D721Med (cell line): ENCODE measurements at places on chromosomes 13 and 19.

- no peak for DNase-seq
Measured at GRCh38 chr19:12796146-12797071, 5.1 kb downstream of the JUNB start.

DNA sequence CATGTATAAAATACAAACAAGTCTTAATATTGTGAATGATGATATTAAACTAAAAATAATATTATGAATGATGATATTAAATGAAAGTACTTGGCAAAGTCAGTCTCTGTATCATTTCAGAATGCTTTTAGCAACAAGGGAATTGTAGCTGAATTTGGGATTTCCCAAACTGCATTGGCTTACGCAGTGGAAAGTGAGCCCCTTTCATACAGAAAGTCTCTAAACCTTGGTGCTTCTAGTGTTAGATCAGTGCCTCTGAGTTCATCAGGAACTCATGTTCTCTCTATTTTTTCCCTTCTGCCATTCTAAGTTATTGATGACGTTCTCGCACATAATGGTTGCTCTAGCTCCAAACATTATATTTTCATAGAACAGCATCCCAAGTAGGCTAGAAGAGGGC lies 300.0 kb downstream of the ITGBL1 start:
- DNase-seq: no peak

DNA sequence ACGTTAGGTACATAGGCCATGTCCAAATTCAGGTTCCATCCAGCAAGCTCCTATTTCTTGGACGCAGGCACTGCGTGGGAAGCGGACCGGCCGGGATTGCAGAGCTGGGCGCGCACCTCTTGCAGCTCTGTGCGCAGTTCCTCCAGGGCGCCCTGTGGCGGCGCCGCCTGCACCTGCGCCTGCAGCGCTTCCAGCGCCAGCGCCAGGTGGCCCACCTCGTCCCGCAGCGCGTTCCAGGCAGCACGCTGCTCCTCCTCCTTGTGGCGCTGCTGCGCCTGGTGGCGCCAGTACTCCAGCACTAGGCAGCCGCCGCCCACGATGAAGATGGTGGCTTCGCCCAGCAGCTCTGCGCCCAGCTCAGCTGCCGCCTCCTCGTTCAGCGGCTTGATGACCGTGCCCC lies 31.1 kb downstream of the OPA3 start:
- no peak for DNase-seq

GRCh38 chr13:66665991-66666390 lies 564.1 kb downstream of the PCDH9 start:
- DNase-seq: no peak

DNA sequence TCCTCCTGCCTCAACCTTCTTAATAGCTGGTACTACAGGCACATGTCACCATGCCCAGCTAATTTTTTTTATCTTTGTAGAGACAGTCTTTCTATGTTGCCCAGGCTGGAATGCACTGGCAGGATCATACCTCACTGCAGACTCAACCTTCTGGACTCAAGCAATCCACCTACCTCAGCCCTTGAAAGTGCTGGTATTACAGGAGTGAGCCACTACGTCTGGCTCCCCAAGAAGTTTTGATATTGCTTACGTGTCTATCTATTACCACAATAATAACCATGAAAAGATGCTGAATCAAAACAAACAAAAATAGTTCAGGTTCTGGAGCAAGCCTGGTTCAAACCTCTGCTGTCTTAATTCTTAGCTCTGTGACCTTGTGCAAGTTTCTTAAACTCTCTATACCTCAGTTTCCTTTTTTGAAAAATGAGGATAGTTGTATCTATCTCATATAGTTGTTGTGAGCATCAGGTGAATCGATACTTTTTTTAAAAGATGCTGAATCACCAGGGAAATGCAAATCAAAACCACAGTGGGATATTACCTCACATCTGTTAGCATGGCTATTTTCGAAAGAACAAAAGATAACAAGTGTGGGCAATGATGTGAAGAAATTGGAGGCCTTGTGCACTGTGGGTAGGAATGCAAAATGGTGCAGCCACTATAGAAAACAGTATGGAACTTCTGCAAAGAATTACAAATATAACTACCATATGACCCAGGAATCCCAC lies 19.0 kb upstream of the LEUTX start:
- DNase-seq: no peak

DNA sequence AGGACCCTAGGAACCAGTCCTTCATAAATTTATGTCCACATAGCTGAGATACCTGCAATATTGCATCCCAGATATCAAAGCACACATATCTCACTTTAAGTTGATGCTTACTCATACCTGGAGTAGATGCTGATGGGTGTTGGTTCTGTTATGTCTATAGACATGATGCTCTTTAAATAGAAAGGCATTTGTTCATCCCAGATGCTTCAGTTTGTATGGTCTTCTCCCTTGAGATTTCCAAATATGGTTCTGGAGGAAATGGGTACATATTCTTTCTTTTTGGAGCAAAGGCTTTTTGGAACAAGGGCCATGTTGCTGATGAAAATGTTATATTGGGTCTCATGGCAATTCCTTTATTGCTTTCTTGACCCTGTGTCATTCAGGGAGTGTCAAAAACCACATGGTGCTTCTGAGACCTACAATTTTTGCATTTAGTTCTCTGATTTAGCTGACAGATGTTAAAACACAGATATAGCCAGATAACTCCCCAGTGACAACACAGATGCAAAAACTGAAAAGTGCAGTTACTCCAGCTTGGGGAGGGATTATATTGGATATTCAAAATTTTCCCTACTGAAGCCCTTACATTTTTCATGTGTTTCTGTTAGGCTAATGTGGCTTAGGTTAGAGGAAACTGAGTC lies 211.4 kb downstream of the KCNRG start:
- DNase-seq: no peak

DNA sequence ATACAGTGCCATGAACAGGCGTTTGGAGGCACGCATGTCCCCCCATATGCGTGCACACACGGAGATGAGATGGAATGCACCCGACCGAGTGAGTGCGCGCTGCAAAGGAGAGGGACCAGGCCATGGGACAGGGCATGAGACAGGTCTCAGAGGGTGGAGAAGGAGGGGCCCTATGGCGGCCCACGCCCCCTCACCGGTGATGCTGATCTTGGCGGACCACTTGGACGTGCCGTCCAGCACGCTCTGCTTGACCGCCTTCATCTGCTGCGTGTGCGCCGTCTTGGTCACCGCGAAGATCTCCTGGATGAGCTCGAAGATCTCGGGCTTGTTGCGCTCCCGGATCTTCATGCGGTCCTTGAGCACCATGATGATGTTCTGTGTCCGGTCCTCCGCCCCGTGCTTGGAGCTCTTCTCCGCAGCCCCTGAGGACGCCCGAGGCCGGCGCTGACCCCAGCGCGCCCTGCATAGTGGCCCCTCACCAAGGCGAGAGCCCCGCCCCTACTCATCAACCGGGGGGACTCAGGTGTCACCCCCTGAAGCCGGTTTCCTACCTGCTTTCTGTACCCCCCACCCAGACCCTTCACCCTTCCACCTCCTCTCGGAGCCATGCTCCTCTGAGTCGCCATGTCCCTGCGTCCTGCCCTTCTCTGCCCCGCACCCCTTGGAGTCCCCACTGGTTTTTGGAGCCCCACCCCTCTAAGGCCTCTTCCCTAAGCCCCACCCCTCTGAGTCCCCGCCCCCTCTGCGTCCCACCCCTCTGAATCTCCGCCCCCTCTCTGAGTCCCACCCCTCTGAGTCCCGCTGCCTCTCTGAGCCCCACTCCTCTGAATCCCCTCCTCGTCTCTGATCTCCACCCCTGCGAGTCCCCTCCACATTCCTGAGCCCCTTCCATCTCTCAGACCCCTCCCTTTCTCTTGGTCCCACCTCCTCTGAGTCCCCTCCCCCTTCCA lies 40.8 kb downstream of the UNC13A start:
- DNase-seq: no peak

GRCh38 chr19:30651691-30652090 lies 279.5 kb downstream of the ZNF536 start:
- DNase-seq: no peak

GRCh38 chr19:15231271-15231670 lies 977 bp downstream of the EPHX3 start:
- DNase-seq: no peak

DNA sequence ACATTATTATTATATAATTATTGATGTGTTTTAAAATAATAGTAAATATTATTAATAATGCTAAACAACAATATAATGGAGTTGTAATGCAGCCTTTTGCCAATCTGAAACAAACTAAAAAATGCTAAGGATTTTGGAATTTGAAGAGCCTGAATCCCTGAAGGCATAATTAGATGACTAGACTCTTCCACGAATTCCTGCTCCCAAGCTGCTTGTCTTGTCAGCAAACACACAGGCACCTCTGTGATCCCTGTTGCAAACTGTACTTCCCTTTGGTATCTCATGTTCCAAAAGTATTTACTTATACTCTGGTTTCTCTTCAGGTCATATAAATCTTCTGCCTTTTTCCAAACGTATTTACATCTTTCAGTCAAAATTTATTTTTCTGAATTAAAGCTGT lies 1862.4 kb downstream of the OLFM4 start:
- no peak for DNase-seq

GRCh38 chr13:99352351-99353245 lies 45.4 kb upstream of the GPR183 start:
- no peak for DNase-seq

DNA sequence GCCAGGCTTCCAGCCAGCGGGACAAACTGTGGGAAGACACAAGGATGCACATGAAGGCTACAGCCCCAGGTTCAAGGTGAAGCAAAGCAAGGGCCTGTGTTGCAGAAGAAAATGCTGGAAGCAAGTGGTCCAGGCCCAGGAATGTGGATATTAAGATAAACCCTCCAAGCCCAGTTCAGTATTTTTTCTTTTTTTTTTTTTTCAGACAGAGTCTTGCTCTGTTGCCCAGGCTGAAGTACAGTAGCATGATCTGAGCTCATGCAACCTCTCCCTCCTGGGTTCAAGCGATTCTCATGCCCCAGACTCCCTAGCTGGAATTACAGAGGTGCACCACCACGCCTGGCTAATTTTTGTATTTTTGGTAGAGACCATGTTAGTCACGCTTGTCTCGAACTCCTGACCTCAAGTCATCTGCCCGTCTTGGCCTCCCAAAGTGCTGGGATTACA lies 4.4 kb downstream of the PRDX2 start:
- no peak for DNase-seq

GRCh38 chr13:67916650-67917049 lies 686.5 kb upstream of the PCDH9 start:
- no peak for DNase-seq

- no peak for DNase-seq
Measured at GRCh38 chr19:15790096-15790495, 2.6 kb downstream of the OR10H5 start.

- DNase-seq: no peak
Measured at GRCh38 chr19:39645800-39646411, 9.8 kb upstream of the LGALS16 start.

- no peak for DNase-seq
Measured at GRCh38 chr13:26280295-26280694, 26.4 kb downstream of the CDK8 start.

GRCh38 chr13:77409412-77409811 lies 82.5 kb upstream of the MYCBP2 start:
- no peak for DNase-seq

DNA sequence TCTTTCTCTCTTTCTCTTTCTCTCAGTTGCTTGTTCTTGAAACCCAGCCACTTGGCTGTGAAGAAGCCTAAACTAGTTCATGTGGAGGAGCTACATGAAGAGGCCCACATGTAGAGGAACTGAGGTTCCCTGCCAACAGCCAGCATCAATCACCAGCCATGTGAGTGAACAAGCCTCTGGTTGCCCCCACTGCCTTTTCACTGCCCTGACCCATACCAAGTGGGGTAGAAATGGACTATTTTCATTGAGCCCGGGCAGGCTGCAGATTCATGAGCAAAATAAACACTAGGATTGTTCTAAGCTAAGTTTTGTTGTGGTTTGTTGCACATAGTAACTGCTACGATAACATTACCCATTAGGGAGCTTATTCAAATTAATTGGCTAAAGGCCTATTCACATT lies 78.7 kb upstream of the FAM216B start:
- no peak for DNase-seq

DNA sequence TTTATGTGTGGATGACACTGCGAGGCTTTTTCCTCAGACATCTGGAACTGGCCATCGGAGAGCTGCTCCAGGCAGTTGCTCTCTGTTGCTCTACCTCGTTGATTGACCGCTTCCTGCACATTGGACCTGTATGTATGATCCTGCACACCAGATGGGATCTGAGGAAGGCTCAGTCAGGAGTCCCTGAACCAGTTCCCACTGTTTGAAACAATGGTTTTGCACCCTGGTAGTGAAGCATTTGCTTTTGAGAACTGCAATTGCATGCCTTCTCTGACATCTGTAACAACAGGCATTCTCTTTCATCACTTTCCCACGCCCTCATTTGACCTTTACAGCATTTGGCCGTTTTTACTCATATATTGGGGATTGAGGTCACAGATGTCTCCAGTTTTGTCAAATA lies 61.1 kb upstream of the NPAS1 start:
- DNase-seq: no peak

DNA sequence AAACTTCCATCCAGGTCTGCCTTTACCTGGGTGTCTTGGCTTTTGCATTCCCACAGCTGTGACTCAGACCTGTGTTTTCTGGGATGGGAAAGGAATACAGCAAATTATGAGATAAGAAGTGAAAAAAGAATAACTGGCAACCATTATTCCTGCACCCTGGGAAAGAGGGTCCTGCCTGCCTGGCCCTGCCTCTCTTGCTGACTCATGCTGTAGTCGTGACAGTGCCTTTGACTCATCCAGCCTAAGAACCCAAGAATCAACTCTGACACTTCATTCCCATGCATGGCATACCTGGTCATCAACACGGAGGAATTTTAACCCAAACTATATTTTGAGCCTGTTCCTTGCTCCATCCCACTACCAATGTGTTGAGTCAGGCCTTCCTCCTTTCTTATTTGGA lies 185.4 kb upstream of the SERP2 start:
- no peak for DNase-seq

GRCh38 chr19:45166723-45167252 lies 6.0 kb upstream of the NKPD1 start:
- no peak for DNase-seq

DNA sequence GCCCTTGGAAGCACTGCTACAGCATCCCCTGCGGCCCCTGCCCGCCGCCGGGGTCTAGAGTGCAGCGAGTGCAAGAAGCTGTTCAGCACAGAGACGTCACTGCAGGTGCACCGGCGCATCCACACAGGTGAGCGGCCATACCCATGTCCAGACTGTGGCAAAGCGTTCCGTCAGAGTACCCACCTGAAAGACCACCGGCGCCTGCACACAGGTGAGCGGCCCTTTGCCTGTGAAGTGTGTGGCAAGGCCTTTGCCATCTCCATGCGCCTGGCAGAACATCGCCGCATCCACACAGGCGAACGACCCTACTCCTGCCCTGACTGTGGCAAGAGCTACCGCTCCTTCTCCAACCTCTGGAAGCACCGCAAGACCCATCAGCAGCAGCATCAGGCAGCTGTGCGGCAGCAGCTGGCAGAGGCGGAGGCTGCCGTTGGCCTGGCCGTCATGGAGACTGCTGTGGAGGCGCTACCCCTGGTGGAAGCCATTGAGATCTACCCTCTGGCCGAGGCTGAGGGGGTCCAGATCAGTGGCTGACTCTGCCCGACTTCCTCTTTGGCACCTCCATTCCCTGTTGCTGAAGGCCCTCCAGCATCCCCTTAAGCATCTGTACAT lies 4.9 kb downstream of the ZNF574 start:
- DNase-seq: no peak
